NCI-H1417 treated with DMSO at 0.1 percent for 48 hours (cell line): ENCODE measurements at places on chromosomes 12 and 14.

DNA sequence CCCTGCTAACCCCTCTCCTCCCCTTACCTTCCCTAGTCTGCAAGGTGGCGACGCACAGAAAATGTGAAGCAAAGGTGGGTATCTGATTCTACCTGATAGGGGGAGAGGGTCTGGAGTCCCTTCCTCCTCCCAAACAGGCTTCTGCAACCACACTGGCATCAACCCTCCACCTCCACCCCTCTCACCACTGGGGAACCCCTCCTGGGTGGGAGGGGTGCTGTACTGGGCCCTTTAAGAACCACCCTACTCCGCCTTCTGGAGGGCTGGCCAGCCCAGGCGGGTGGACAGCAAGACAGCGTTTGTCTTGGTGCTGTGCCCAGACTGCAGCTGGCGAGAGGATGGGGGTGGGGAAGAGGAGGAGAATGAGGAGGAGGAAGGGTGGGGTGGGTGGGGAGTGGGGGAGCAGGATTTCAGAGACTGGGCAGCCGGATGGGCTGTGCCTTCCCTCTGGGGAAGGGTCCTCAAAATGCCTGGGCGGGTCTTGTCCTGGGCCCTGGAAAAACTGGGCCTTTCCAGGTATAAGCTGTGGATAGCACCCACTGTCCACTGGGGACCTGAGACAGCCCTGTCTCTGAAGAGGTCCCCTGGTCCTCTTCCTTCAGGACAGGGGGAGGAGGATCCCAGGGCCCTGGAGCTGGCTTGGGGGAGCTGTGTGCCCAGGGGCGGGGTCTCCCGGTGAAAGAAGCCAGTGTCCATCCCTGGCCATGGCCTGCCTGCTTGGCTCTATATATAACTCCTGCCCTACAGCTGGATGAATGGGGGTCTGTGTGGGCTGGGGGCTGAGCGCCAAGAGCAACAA, 2.8 kb downstream of the TNS2 start:
- no peak for DNase-seq

GRCh38 chr14:49545716-49546115, 40.5 kb downstream of the RPS29 start:
- no peak for DNase-seq

GRCh38 chr12:1920971-1921370, 2.5 kb upstream of the CACNA2D4 start:
- DNase-seq: no peak

- no peak for DNase-seq
These were observed 78.9 kb upstream of the DICER1 start for GRCh38 chr14:95236221-95236620.

DNA sequence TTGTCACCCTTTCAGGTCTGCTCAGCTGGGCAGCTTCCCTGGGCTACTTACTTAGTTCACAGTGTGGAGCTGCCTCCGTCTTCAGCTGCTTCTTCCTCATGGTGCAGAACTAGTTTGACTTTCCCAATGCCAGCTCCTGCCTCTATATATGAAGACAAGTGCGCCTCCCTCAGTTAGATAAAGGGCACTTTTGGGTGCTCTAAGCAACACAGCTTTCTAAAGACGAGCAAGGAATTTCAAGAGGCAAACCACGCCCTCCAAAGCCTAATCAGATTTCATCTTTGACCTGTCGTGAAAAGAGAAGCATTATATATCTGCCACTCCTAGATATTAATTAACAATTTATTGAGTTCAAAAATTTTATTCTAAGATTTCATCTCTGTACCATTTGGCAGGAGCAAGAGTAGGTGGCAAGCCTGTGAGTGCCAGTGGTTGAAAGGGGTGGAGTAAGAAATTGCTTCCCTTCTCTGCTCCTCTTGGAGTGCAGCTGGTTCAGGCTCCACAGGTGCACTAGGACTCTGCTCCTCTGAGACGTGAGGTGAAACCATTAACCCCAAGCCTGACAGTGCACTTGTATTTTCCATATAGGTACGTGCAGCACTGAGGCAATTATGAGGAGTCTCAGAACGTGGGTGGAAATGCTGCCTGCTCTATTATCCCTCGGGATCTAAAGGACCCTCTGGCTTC, 2.1 kb upstream of the SLC11A2 start:
- no peak for DNase-seq

DNA sequence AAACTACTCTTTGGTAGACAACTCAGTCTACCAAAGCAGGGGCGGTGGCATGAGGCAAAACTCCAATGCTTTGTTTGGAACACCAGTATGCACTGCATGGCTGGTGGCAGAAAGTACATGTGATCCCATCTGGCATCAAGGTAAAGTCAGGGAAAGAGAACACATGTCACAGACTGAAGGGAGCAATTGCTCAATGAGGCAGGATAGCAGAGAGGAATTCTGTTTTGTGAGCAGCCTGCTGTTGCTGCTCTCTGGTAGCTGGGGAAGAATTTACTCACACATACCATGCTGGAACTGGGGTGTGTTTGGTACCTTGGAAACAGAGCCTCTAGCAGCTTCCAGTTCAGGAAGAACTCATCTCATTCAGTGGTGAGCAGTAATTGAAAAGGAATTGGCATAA, 84.8 kb downstream of the HELB start:
- DNase-seq: no peak

GRCh38 chr12:82593901-82594396, 92.8 kb upstream of the TMTC2 start:
- no peak for DNase-seq

GRCh38 chr12:8860165-8860961, 37.9 kb downstream of the A2ML1 start:
- DNase-seq: no peak
